ENCODE measurements at places on chromosomes 5 and 9. TPM values are rescaled to one million over a fixed set of nuclear protein-coding genes. Genes with fewer than 3 reads are reported as not detected.

RANBP3L gene
- 3.4 TPM for total RNA-seq

LCN2 gene
- total RNA-seq, result not detected

GRIN1 gene
- total RNA-seq, result 0.13 TPM

TYRP1 gene
- total RNA-seq, result not detected

SOHLH1 gene
- not detected for total RNA-seq

CACNA1B gene
- total RNA-seq, result 0.13 TPM

MYORG gene
- total RNA-seq, result 33.7 TPM

LRRC26 gene
- not detected for total RNA-seq

TICAM2 gene
- total RNA-seq, result 1.6 TPM

MVB12B gene
- 25.2 TPM for total RNA-seq

PCDHGB7 gene
- 15.8 TPM for total RNA-seq

PCDHGA8 gene
- total RNA-seq, result 6.8 TPM

TRIM14 gene
- total RNA-seq, result 12.5 TPM

ROR2 gene
- total RNA-seq, result 65.3 TPM

ARL14EPL gene
- total RNA-seq, result not detected

BTNL8 gene
- 1.1 TPM for total RNA-seq

REEP2 gene
- total RNA-seq, result 16.7 TPM

GAPT gene
- total RNA-seq, result not detected

GNA14 gene
- 4.4 TPM for total RNA-seq

NPM1 gene
- 827 TPM for total RNA-seq

LAMC3 gene
- total RNA-seq, result 0.78 TPM

C6 gene
- 9.2 TPM for total RNA-seq

PDLIM4 gene
- 99.9 TPM for total RNA-seq

PCDHGA2 gene
- 5.5 TPM for total RNA-seq

KCNV2 gene
- not detected for total RNA-seq
